ENCODE measurements at places on chromosomes 16 and 17. TPM values are rescaled to one million over a fixed set of nuclear protein-coding genes. Genes with fewer than 3 reads are reported as not detected.

TAC4 gene
- total RNA-seq = not detected

HYDIN gene
- total RNA-seq = not detected

CCL8 gene
- total RNA-seq = 6.7 TPM

- no peak for DNase-seq
- peak overlapping the region; percentile 89 for H3K27ac ChIP-seq
- H3K4me1 ChIP-seq = peaks cover 65% of the 10 kb centered on the region
- H3K4me3 ChIP-seq = no peak overlapping the region
- H3K36me3 ChIP-seq = no peaks in the 10 kb centered on the region
- H3K27me3 ChIP-seq = no peaks in the 10 kb centered on the region
These were observed 18.0 kb downstream of the HLF start for GRCh38 chr17:55282741-55283140.

DNA sequence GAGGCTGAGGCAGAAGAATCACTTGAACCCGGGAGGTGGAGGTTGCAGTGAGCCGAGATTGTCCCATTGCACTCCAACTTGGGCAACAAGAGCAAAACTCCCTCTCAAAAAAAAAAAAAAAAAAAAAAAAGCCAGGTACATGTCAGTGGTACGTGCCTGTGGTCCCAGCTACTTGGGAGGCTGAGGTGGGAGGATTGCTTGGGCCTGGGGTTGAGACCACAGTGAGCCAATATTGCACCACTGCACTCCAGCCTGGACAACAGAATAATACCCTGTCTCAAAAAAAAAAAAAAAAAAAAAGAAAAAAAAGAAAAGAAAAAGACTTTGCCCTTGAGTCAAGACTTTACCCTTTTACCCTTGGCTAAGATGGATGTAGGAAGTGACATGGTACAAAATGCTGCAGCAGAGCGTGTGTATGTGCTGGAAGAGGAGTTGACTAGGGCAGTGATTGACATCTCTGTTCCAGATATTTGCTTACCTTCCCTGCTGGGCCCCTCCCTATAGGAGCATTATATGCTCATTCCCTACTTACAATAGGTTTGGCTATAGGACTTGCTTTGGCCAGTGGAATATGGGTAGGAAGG, 10.6 kb downstream of the STX4 start:
- H3K27me3 ChIP-seq = no peaks in the 10 kb centered on the region
- no peak overlapping the region for H3K4me3 ChIP-seq
- no peaks in the 10 kb centered on the region for H3K4me1 ChIP-seq
- no peak for DNase-seq
- H3K27ac ChIP-seq = no peak overlapping the region
- H3K36me3 ChIP-seq = peaks cover 47% of the 10 kb centered on the region

- no peaks in the 10 kb centered on the region for H3K27me3 ChIP-seq
- no peak overlapping the region for H3K27ac ChIP-seq
- no peak overlapping the region for H3K4me3 ChIP-seq
These were observed 53.9 kb downstream of the BANP start for GRCh38 chr16:88005181-88005581.

DNA sequence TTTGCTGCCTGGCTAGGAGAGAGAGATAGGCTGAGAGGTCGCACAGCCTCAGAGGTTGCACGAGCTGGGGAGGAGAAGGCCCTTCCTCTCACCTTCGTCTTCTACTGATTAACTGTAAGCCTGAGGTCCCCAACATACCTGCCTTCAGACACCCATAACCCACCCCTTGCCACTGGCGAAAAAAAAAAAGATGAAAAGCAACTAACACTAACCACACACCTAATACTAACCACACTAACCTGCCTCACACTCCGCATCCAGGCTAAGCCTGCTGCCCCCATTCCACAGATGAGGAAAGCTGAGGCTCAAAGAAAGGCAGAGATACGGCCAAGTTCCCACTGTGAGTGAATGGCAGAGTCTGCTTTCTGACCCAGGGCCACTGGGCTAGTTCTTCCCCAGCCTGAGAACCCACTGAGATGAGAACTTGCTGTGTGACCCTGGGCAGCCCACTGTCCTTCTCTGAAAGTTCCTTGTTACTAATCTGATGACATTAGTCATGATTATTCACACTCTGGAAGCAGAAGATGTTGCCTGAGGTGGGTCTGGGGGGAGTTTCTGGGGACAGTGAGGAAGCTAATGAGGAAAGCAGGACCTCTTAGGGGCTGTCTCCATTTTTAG, 4.6 kb downstream of the IL21R start:
- DNase-seq = no peak
- H3K36me3 ChIP-seq = no peaks in the 10 kb centered on the region
- H3K4me3 ChIP-seq = no peak overlapping the region
- no peak overlapping the region for H3K27ac ChIP-seq
- peaks cover 5% of the 10 kb centered on the region for H3K27me3 ChIP-seq

DNA sequence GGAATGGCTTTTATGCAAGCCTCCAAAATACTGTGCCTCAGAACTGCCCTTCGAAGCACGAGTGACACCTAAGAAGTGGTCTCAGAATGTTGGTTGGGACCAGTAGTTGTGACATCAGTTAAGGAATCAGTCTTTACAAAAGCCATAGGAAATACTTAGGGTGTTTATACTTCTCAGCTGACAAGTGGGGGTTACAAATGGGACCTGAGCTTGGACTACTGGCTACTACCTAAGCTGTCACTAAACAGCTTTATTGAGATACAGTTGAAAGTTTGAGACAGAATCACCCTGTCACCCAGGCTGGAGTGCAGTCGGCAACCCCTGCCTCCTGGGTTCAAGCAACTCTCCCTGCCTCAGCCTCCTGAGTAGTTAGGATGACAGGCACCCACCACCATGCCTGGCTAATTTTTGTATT, 5.0 kb downstream of the RPL19 start:
- H3K36me3 ChIP-seq = peaks cover 40% of the 10 kb centered on the region
- DNase-seq = no peak
- H3K27me3 ChIP-seq = peaks cover 7% of the 10 kb centered on the region
- no peak overlapping the region for H3K4me3 ChIP-seq
- no peak overlapping the region for H3K27ac ChIP-seq
- H3K4me1 ChIP-seq = peaks cover 48% of the 10 kb centered on the region

DNA sequence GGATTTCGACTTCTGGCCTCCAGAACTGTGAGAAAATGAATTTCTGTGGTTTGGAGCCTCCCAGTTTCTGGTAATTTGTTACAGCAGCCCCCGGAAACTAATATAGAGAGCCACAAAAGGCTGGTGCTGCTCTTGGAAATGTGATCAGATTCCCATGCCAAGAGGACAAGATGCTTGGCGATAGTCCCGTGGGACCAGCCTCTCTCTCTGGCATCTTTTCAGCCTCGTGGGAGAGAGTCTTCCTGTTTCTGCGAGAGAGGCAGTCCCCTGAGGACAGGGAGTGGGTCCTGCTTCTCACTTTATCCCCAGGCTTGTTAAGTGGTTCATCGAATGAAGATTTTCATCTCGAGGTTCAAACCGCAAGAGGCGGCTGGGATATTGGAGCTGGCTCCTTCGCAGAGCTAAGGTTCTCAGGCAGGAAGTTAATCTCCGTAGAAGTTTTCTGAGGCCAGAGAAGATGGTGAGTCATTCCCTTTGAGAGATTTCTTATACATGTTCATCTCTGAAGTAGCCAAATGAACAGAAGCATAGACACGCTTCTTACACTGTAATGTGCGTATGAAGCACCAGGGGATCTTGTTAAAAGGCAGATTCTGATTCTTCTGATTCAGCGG, 211.6 kb upstream of the SDK2 start:
- no peaks in the 10 kb centered on the region for H3K36me3 ChIP-seq
- H3K4me3 ChIP-seq = no peak overlapping the region
- H3K27me3 ChIP-seq = no peaks in the 10 kb centered on the region

DNA sequence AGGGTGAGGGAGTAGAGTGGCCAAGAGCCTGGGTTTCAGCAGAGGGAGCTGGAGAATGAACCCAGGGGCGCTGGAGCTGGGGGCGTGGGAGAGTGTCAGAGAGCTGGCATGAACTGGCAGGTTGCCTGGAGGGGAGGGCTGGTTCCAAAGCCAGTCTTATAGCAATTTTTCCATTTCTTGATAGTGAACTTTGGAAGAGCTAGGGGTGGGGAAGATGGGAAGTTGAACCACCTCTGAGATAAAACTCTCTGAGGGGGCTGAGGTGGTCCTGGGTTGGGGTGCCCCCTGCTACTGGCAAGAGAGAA, 36.9 kb downstream of the ADGRG5 start:
- H3K4me3 ChIP-seq = no peak overlapping the region
- peaks cover 4% of the 10 kb centered on the region for H3K4me1 ChIP-seq
- no peak overlapping the region for H3K27ac ChIP-seq
- H3K27me3 ChIP-seq = no peaks in the 10 kb centered on the region
- H3K36me3 ChIP-seq = no peaks in the 10 kb centered on the region
- no peak for DNase-seq

GRCh38 chr17:65055280-65055707, 1.2 kb downstream of the GNA13 start:
- H3K27ac ChIP-seq = peak overlapping the region; percentile 99
- H3K4me3 ChIP-seq = peak overlapping the region; percentile 82
- DNase-seq = no peak
- H3K27me3 ChIP-seq = no peaks in the 10 kb centered on the region
- peaks cover 70% of the 10 kb centered on the region for H3K4me1 ChIP-seq

DNA sequence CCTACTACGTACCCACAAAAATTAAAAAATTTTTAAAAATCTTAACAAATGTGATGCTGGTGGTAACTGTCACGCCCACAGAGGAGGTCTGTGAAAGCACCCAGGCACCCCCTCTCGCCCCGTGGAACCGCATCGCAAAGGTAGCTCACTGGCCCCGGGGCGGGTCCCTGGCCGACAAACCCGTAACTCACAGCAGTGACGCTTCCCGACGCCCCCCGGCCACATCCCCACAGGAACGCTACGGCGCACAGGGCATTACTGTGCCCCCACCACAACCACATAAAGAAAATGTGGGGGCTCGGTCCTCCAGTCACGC, 366 bp downstream of the ANKS3 start:
- no peak for DNase-seq
- H3K27me3 ChIP-seq = no peaks in the 10 kb centered on the region
- peaks cover 5% of the 10 kb centered on the region for H3K36me3 ChIP-seq
- H3K27ac ChIP-seq = peak overlapping the region; percentile 93
- H3K4me1 ChIP-seq = peaks cover 6% of the 10 kb centered on the region
- H3K4me3 ChIP-seq = peak overlapping the region; percentile 97

- DNase-seq = no peak
- H3K4me3 ChIP-seq = no peak overlapping the region
- H3K36me3 ChIP-seq = no peaks in the 10 kb centered on the region
- H3K27me3 ChIP-seq = peaks cover 27% of the 10 kb centered on the region
- H3K27ac ChIP-seq = no peak overlapping the region
- H3K4me1 ChIP-seq = peaks cover 6% of the 10 kb centered on the region
These were observed 2.5 kb downstream of the VAT1L start for GRCh38 chr16:77790912-77791311.

GRCh38 chr16:10937068-10937859, 5.0 kb downstream of the DEXI start:
- DNase-seq = peak; percentile 71
- H3K27me3 ChIP-seq = no peaks in the 10 kb centered on the region
- peaks cover 80% of the 10 kb centered on the region for H3K4me1 ChIP-seq
- peaks cover 6% of the 10 kb centered on the region for H3K36me3 ChIP-seq
- peak overlapping the region; percentile 38 for H3K27ac ChIP-seq
